ENCODE measurements at places on chromosomes 12 and 14.

DNA sequence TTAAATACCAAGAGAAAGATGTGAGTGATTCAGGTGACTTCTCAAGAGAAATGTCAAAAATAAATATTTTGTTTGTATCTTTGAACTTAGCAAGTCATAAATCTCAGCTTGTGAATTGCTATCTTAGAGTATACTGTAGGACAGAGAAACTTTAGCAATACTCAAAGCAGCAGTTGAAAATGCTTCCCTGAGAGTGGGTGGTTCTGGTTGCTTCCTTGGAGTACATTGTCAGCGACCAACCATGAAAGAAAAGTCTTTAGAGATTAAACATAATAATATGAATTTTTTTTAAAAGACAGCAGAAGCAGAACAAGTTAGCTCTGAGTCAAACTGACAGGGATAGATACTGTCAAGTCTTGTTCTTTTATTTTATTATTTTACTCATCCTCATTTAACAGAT is 86.8 kb upstream of the OSBPL8 start:
- DNase-seq = no peak

- DNase-seq = no peak
Observed at GRCh38 chr12:132727091-132727794, 16.6 kb downstream of the PGAM5 start.

GRCh38 chr12:71240946-71241345 is 83.1 kb upstream of the TSPAN8 start:
- no peak for DNase-seq

DNA sequence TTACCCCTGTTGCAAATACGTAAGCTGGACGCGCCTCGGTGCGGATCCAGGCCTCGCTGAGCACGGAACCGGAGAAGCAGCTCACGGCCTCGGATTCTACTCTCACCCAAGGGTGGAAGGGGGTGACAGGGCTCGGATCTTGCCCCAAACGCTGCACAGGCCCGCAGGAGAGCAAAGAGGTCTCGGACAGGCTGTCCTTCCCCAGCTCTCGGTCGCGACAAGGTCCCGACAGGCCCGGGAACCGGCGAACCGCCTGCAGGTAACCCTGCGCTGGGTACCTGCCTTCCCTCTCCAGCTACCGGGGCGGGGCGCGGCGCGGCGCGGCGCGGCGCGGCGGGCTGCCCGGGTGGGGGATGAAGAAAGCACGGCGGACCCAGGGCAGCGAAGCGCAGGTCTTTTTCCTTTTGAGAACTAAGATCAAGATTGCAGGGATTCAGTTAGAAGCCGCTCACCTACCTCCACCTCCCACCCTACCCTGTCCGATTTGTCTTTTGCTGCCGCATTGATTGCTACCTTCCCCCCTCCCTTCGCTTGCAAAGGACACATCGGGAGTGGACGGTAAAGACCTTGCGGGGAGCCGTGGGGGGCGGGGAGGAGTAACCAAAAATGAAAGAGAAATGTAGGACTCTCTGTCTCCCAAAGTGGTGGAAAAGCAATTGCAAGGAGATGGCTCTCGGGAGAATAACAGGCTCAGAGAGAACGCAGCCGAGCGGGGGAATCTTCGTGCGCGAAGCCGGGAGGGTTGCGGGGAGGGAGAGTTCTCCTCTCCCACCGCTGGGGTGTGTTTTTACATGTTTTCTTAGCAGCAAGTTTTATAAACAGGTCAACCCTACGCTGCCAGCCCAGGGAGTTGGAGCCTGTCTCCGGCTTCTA is 8.4 kb upstream of the TBX3 start:
- DNase-seq = no peak

DNA sequence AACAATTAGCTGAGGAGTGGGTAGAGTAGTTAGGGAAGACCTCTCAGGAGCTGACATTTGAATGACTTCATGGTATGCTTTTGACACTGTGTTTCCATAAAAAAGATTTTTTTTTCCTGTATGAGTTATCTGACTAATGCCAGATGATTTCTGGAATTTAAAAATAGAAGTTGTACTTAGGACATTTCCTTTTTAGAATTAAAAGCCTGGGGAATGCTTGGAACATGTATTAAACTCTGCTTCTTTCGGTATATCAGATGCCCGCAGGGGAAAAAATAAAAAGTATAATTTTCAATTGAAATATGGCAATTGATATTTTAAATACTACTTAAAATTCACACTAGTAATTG is 41.1 kb downstream of the BRMS1L start:
- no peak for DNase-seq

- no peak for DNase-seq
Observed at GRCh38 chr14:76063327-76063726, 77.8 kb downstream of the IFT43 start.

DNA sequence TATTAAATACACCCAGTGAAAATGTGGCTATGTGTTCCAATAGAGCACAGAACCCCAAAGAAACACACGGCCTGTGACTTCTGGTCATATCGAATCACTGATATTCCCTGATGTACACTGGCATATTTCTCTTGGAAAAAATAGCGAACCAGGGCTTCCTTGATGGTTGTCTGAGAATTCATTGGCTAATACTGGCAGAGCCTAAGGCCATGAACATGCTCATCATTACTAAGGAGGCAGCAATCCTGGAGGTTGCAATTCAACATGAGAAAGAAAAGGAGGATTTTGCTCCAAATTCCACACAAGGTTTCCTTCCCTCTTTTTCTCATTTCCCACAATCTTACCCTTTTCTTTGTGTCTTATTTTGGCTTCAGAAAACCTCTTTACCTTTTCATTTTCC is 212.9 kb upstream of the HMGA2 start:
- DNase-seq = no peak

- DNase-seq = no peak
Observed at GRCh38 chr12:4379405-4379804, at the start of gene FGF23. Gene FGF23 (minus strand): TSS chr12:4379712. CDS start chr12:4379582, 130 bp downstream.

DNA sequence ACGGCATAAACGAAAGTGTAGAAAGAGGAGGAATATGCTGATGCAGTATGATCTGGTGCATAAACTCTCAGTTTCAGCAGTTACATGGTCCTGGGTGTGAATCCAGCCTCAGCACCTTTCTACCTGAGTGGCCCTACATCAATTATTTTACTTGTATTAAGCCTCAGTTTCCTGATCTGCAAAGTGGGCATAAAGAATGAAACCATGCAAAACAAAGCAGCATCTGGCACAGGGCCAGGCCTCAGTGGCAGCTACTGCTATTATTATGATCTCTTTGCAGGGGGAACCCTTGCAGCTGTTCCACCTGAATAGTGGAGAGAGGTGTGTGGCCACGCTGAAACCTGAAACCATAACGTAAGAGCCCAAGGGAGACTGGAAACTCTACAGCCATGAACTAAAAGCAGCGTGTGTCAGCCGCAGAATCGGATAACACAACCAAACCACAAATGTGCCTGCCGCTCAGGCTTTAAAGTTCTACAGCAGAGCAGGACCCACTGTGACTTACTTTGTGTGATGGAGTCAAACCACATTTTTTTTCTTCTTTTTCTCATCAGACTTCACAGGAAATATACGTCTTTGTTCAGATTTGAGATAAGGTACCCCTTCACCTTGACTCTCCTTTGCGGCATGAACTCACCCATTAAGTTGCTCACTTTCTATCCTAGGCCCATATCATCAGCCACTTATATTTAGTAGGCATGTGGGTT is 29.2 kb upstream of the FOS start:
- peak; percentile 90 for DNase-seq

- DNase-seq = no peak
Observed at GRCh38 chr12:130965668-130966067, 12.0 kb downstream of the ADGRD1 start.

- no peak for DNase-seq
Observed at GRCh38 chr12:6030081-6030480, 85.0 kb upstream of the ANO2 start.

DNA sequence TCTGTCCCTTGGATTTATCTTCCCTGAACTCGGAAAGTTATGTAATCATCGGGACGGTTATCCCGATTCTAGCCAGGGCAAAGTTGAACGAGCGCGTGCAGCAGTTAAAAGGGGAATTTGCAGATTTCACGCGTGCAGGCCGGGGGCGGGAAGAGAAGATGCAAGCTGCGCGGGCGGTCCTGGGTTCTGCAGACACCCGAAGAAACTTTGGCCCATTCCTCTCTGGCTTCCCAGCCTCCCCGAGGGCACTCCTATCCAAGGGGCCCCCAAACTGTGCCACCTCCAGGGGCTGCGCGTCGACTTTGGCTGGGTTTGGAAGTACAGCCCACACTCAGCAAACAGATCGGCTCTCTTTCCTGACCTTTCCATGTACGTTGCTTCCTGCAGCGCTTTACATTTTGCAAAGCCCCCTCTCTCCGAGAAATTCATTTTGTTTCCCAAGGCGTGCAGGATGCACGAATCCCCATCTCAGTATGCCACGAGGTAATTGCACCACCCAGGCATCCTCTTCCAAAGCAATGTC is 941 bp upstream of the PPP1CC start:
- DNase-seq = no peak

GRCh38 chr12:112117685-112118084 is 7.7 kb upstream of the TRAFD1 start:
- DNase-seq = no peak

DNA sequence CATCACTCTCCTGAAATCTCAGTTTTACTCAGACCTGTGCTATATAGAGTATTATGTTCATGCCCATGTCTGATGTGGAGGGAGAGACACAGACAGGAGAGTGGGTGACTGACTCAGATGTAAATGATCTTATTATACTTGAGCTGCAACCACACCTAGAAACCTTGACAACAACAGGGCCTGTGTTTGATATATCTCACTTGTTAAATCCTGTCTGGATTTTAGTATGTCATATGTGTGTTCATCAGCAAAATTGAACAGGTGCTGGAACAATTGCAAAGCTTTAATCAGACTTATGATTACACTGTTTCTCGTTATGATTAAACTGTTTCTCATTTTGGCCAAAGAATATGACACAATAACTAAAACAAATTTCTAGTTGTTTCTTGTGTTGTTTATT is 37.7 kb downstream of the DIP2B start:
- DNase-seq = peak; percentile 58

- no peak for DNase-seq
Observed at GRCh38 chr12:53983950-53984572, 885 bp upstream of the HOXC10 start.

DNA sequence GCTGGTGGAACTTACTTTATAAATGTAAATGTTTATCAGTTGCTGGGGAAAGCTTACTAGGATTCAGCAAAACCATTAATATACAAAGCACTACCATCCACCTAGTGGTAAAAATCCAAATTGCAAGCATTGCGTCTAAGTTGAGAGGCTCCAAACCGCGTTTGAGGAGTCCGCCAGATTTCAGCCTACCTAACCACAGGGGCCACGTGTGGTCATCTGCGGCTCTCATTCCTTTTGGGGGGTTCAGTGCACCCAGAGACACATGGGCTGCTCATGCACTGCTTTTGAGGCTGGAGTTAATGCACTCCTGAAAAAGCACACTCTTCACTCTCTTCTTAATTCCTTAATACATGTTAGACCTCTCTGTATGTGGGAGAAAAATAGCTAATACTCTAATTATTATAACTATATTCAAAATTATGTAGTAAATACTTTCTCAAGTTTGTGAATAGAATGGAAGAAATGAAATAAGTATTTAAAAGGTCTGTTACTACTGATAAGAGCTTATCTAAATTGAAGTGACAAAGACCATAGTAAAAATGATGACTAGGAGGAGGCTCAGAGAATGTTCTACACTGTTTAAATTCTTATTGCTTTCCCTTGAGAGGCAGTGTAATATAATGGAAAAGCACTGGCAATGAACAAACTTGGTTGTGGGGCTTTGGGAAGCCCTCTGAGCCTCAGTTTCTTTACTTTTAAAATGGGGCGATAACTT is 41.4 kb upstream of the MANSC4 start:
- no peak for DNase-seq

- no peak for DNase-seq
Observed at GRCh38 chr12:69401940-69402339, 42.4 kb downstream of the YEATS4 start.

GRCh38 chr14:61701946-61702345 is 6.6 kb downstream of the HIF1A start:
- DNase-seq = no peak

DNA sequence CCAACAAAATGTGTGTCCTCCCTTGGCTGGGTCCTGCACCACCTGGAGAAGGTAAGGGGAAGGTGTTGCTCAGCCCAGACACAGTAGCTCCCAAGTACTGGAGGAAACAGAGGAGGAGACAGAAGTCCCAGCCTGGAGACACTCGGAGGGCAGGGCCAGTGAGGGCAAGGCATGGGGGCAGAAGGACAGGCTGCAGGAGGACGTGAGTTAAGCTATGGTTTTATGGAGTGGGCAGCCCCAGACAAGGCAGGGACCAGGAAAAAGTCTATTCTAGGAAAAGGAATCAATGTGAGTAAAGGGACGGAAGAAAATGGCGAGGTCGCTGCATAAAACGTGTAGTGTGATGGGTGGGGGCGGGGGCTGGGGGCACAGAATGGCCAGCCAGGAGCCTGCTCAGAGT is 210.1 kb upstream of the DIO3 start:
- DNase-seq = no peak

- DNase-seq = no peak
Observed at GRCh38 chr12:113443030-113443539, 20.9 kb downstream of the SDSL start.

- DNase-seq = no peak
Observed at GRCh38 chr12:107042801-107043200, 50.5 kb downstream of the CRY1 start.

DNA sequence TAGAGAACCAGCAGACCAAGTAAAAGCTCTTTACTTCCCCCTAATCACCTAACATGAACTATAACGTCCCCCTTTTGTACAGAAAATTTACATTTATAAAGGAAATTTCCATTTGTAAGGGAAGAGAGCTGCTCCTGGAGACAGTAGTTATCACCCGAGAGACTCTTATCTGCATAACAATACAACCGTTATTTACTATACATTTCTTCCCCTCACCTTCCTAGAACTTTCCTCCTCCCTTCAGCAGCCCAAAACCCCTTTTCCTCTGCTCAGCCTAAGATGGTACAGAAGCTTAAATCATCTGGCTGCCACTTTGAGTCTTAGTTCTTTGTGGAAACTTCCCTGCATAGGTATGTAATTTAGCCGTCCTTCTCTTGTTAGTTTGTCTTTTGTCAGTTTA is 40.4 kb upstream of the ETV6 start:
- DNase-seq = no peak

GRCh38 chr12:24229031-24229700 is 279.7 kb upstream of the SOX5 start:
- DNase-seq = no peak

- DNase-seq = no peak
Observed at GRCh38 chr12:31300341-31300740, 25.6 kb downstream of the SINHCAF start.

- DNase-seq = no peak
Observed at GRCh38 chr14:37363661-37364060, 165.9 kb downstream of the MIPOL1 start.

DNA sequence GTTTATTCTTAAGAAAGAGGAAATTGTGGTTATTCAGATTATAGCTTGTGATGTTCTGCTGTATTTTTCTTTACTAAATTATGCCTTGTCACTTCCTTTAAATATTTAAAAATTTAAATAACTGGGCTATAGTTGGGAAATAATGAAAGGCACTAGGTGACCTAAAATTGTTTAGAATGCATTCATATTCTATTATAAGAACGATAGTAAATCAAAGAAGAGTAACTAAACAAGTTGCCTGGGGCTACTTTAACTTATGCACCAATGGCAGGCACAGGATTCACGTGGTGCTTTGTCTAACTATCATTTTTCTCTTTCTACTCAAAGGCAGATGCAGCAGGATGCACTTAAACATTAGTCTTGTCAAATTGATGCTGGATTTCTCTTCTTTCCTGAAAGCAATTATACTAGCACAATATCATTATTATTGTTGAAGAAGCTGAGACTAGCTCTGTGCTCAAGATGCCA is 190.7 kb upstream of the PPFIA2 start:
- no peak for DNase-seq

- DNase-seq = no peak
Observed at GRCh38 chr12:26239122-26239851, 43.9 kb downstream of the SSPN start.

GRCh38 chr12:47554046-47554653 is 151.7 kb downstream of the RPAP3 start:
- DNase-seq = no peak
